Stimulated activated CD8-positive, alpha-beta memory T cell treated with anti-CD3 and anti-CD28 coated beads, Interleukin-15, amount 100 ng/mL, for 48 hours (primary cell): ENCODE measurements at places on chromosomes 2 and 18.

DNA sequence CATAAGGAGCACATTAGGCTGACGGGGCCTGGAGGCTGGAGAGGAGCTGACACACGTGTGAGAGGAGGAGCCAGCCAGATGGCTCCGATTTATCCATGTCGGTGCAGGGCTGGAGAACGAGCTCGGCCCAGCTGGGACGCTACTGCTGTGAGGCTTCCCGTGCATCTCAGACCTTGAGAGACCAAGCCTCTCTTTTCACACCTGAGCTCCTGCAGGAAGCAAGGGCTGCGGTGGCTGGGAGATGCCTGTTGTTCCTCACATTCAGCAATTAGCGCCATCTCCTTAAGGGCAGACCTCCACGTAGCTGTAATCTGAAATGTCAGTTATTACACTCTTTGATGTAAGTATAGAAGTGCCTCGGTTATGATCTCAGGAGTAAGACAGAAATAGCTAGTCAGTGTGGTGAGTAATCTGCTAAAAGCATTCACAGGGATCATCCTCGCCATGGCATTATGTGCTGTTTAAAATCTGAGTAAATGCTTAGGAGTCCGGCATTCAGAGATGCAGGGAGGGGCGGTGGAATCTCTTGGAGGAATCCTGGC lies 107.9 kb downstream of the PRKCE start:
- no peak for DNase-seq

DNA sequence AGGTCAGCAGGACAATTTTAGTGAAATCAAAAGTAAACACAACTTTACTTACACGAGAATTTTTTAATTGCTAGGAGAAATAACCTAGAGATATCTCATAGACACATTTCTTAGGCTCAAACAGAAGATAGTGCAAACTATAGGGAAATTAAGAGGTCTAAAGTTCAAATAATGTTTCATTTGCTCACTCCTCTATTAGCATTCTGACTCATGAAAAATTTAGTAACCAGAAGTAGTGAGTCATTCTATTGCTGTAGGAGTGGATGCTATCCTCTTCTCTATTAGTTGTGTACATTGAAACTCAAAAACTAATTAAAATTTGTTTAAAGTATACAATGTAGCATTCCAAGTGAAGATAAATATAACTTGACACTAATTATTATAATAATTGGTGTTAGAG lies 908.3 kb upstream of the TMEFF2 start:
- no peak for DNase-seq

DNA sequence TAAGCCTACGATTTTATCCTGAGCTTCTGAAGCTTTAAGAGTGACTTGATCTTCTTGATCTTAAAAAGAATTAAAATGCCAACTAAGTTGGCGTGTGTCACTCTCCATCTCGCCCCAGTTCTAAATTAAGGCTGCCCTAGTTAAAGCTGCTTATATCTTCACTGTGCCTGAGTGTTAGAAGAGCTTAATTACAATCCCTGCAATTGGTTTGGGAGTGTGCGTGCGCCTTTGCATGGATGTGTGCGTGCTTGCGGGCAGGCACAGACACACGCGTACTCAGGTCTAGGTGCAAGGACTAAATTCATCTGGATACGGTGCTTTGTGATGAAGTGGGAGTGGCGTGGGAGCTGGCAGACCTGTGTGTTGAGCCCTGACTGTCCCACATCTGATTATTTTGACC lies 201.5 kb downstream of the FAM210A start:
- no peak for DNase-seq

GRCh38 chr2:37816036-37816435 lies 109.1 kb upstream of the RMDN2 start:
- no peak for DNase-seq

GRCh38 chr2:45822272-45822630 lies 170.8 kb downstream of the PRKCE start:
- no peak for DNase-seq

DNA sequence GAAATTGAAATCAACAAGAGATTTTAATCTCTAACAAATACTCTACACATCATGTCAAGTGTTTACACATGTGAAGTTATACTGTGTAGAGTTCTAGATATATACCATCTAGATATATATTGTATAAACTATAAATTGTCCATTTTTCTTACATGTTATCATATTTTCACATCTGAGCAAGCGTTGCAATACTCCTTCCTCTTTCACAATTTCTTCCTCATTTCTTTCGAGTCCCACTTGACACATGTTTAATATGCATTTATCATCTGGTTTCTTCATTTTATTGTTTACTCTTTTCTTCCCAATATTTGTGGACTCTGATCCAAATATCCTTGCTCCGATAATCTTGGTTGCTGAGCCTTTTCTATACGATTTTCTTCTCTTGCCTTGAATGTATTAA lies 50.2 kb downstream of the UNC80 start:
- DNase-seq = no peak

DNA sequence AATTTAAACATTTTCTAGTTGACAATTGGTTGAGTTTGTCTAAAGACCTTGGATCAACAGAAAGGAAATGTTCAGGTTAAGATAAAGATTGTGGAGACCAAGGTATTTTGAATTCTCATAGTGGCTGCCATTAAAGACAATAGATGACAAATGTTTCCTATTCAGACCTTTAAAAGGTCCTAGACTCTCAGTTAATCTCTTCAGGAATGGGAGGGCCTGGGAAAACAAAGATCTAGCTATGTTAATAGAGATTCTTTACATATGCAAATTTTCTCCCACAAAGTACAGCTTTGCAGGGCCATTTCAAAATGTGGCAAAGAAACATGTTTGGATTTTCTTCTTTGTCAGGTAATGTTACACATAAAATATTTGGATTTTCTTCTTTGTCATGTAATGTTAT lies 403.9 kb downstream of the SPAG16 start:
- DNase-seq = no peak

- no peak for DNase-seq
These were observed 283 bp upstream of the RBBP8 start for GRCh38 chr18:22932885-22933205.

DNA sequence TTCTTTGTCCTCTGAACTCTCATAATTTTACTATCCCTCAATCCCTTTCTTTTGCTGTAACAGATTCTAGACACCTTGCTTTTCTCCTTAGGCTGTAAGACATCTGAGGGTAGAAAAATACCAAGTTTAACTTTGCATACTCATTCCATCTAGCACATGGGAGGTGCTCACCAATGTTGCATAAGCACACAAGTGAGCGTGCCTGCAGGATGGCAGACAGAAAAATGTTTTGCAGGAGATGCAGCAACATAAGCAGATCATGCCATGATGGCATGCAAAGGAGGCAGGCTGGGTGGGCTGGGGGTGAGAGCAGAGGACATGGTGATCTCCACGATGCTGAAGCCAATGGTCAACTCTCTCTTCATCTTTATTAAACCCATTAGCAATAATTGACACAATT lies 24.1 kb downstream of the CYRIA start:
- DNase-seq = no peak

DNA sequence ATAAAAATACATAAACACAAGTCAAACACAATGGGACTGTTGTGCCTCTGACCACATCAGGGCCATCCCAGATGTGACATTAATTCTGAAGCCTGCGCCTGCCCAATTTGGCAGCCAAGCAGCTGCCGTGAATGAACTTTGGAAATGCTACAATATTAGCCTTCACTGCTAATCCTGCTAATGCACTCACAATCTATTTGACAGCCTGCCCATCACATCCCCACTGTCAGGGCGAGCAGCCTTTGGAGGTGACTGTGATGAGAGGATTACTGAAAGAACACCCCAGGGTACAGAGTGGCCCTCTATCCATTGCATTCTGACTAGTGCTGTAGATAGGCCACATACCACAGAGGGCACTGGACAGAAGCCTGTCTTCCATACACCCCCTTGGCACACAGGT lies 21.6 kb downstream of the OSR1 start:
- DNase-seq = no peak

GRCh38 chr2:27078267-27079194 lies at the start of gene EMILIN1:
EMILIN1 (plus strand) TSS chr2:27078615; CDS start chr2:27079066, 451 bp downstream.
- no peak for DNase-seq

DNA sequence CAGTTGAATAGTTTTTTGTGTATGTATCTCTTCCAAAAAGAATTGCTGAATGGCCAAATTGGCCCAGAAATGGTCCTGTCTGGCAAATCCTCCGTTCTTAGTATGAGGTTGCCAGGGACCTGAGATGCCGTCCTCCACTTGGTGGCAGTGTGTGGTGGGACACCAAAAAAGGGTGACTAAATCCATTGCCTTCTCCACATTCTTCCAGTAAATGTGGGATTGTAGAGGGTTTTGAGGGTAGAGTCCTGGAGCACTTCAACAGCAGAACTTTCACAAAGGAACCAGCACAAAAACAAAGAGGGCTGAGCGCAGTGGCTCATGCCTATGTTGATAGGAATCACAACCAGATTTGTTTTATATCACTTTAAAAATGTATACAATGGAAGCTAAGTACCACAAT lies 199.9 kb downstream of the BCL2 start:
- DNase-seq = no peak

GRCh38 chr18:74064510-74064909 lies 83.1 kb downstream of the FBXO15 start:
- no peak for DNase-seq

GRCh38 chr18:26429535-26430226 lies 118.7 kb downstream of the KCTD1 start:
- DNase-seq = no peak

- DNase-seq = no peak
These were observed 171.0 kb downstream of the HRH4 start for GRCh38 chr18:24631243-24632025.

DNA sequence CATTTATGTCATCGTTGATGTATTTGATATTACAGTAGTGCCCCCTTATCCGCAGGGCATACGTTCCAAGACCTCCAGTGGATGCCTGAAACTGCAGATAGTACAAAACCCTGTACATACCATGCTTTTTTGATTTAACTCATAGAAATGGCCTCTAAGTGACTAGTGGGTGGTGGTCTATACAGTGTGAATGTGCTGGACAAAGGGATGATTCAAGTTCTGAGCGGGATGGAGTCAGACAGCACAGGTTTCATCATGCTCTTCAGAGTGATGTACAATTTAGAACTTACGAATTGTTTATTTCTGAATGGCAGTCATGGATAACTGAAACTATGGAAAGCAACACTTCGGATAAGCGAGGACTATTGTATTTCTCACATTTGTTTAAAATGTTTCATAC lies 473.1 kb upstream of the FANCL start:
- no peak for DNase-seq

GRCh38 chr2:181780047-181780651 lies 99.8 kb upstream of the NEUROD1 start:
- DNase-seq = no peak

DNA sequence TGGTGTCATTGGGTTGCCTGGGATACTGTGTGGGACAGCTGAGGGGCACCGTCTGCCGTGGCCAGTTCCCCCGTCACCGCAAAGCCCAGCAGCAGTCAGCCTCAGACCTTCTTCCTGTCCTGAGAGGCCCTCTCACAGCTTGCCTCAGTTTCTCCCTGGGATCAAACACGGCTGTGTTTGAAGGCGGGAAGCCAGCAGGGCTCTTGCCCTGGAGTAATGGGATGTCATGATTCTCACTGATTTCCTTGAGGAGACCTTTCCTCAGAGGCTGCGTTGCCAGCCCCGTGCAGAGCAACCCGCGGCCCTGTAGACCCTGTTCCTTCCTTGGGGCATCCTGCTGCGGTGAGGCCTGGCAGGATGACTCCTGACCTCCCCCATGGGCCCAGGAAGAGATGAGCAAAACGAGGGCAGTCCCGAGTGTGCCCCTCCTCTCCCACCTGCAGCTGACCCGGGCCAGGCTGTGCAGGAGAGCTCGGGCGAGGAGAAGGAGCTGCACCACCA lies 13.9 kb upstream of the NFATC1 start:
- DNase-seq = no peak

- DNase-seq = no peak
These were observed 73.5 kb downstream of the SESTD1 start for GRCh38 chr2:179191110-179191509.

GRCh38 chr2:216692636-216693413 lies 2.5 kb downstream of the IGFBP5 start:
- peak; percentile 72 for DNase-seq

DNA sequence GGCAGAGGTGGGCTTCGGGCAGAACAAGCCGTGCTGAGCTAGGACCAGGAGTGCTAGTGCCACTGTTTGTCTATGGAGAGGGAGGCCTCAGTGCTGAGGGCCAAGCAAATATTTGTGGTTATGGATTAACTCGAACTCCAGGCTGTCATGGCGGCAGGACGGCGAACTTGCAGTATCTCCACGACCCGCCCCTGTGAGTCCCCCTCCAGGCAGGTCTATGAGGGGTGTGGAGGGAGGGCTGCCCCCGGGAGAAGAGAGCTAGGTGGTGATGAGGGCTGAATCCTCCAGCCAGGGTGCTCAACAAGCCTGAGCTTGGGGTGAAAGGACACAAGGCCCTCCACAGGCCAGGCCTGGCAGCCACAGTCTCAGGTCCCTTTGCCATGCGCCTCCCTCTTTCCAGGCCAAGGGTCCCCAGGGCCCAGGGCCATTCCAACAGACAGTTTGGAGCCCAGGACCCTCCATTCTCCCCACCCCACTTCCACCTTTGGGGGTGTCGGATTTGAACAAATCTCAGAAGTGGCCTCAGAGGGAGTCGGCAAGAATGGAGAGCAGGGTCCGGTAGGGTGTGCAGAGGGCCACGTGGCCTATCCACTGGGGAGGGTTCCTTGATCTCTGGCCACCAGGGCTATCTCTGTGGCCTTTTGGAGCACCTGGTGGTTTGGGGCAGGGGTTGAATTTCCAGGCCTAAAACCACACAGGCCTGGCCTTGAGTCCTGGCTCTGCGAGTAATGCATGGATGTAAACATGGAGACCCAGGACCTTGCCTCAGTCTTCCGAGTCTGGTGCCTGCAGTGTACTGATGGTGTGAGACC lies at the start of gene PROC:
Gene PROC (plus strand): TSS at position 128 of the 812 bp plus-strand sequence. CDS start 1,516 bp downstream, outside the sequence.
- no peak for DNase-seq

DNA sequence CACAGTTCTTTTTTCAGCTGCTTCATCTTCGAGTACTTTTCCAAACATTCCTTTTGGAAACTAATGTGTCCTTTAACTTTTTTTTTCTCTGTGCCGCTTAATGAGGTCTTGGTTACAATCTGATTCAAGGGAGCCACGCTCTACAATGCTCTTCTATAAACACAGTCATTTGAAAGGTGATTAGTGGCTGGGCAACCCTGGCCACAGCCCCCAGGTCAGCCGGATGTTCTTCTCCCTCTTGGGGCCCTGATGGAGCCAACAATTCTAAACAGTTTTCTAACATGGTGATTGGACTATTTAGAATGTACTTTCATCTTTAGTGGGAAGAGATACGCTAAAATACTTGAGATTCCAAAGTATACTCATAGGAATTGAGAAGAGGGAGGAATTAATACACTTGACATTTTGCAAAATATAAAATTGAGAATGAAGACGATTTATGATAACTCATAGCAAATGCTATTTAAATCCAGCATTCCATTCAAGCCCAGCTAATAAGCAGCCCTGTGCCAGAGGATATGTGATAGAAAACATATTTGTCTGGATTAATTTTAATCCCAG lies 83.7 kb upstream of the MBOAT2 start:
- DNase-seq = no peak
